ENCODE measurements at places on chromosomes 5 and 9.
A peak's percentile ranks its signal among the peaks of the same experiment; 100 is the strongest.

- no peak for DNase-seq
Measured at GRCh38 chr9:116190637-116191396, 37.2 kb downstream of the PAPPA start.

DNA sequence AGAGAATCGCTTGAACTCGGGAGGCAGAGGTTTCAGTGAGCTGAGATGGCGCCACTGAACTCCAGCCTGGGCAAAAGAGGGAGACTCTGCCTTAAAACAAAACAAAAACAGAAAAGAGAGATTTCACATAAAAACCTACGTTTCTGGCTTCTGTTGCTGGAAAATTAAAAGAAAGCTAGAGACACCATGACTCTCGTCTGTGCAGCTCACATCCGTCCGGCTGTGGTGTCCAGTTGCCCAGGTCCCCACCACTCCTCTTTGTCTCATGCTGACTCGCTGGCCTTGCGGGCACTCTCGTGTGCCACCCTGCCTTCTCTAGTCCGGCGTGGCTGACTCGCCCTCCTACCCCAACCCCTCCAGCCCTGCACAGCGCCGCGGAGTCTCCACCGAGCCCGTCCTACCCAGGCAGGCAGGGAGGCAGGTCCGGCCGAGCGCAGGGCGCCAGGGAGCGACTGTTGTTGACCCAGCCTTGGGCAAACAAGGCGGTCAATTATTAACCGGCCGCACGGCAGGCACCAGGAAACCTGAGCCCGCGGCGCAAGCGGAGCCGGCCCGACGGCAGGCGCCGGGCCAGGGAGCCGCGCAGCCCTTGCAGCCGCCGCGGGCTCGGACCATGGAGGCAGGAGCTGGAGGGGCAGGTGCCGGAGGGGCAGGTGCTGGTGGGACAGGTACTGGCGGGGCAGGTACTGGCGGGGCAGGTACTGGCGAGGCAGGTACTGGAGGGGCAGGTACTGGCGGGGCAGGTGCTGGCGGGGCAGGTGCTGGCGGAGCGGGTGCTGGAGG lies at the start of gene PRRT1B:
PRRT1B (plus strand) TSS at position 521 of the 783 bp plus-strand sequence; CDS start at position 614, 93 bp downstream.
- no peak for DNase-seq

DNA sequence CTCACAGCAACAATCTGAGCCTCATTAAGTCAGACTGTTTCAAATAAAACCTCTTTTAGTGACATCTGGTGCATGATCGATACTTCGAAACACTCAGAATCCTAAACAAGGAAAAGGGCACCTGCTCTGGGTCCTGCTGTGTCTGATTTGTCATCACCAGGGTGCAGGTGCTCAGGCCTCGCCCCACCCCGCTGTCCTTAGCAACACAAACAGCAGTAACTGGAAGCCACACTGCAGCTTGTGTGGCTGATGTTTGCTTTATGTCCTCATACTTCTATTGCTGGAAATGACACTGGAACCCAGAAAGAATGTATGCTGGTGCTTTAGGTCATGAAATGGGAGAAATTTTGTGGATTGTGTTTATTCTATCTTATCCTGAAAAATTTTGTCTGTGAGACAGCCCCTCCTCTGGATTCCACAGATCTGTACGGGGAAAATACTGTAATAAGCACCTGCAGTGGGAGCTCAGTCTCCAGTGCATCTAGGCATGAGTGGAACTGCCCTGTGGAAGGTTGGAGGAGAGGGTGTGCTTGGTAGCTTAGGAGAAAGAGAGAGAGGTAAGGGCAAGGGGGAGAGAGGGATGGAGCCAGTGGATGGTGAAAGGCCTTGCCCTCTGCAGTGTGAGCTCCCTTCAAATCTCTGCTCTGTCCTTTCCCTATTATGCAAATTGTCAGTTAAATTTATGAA lies 284.2 kb downstream of the SMARCA2 start:
- DNase-seq: no peak

- DNase-seq: peak; percentile 19
Measured at GRCh38 chr5:88262116-88262515, 6.5 kb downstream of the TMEM161B start.

DNA sequence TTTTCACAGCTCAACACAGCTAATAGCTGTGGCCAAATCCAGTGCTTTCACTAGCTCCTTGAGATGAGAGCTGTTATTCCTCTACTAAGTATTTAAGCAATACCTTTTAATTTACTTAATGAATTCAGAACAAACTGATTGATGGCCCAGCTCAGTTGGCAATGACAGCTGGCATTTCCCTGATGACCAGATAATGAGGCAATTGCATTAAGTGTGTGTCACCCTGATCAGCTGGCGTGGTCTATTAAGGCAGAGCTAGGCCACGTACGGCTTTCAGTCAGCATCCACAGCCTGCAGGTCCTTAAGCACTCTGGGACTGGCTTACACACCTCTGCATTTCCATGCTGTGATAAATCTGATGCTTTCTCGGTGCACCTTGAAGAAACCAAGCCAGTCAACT lies 34.4 kb downstream of the TTLL11 start:
- no peak for DNase-seq

GRCh38 chr5:91484662-91485061 lies 101.5 kb upstream of the ARRDC3 start:
- DNase-seq: no peak

DNA sequence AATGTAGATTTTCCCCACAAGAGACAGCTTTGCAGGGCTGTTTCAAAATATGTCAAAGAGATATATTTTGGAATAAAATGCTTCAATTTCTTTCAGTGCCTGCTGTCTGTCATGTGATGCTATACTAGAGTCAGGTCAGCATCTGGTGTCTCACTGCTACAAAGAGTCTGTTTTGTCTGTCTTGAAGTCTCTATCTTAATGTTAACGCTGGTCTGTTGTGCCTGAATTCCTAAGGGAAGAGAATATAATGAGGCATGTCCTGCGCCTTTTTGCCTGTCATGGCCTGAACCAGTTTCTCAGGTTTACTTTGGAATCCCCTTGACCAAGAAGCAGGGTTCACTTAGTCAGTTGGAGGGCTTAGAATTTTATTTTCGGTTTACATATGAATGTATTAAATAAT lies 176.4 kb downstream of the PDZD2 start:
- DNase-seq: no peak

DNA sequence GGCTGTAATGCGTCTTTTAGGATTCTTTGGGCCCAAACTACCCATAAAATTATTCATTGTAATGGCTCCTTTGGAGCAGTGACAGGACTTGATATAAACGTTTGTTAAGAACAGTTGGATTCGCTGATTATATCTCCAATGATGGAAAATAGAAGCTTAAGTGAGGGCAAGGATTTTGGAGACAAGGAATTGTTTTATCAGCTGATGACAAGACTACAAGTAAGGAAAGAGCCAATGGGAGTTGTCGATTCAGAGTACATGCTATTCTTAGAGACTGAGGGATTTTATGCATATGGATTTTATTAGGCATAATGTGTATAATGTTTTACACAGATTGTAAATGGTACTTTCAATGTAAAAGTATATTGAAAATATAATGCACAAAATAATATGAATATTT lies 425.5 kb upstream of the RIOK2 start:
- no peak for DNase-seq

- no peak for DNase-seq
Measured at GRCh38 chr5:2257326-2258244, 374.9 kb upstream of the IRX4 start.

GRCh38 chr5:121325930-121326329 lies 525.8 kb upstream of the FTMT start:
- DNase-seq: no peak

DNA sequence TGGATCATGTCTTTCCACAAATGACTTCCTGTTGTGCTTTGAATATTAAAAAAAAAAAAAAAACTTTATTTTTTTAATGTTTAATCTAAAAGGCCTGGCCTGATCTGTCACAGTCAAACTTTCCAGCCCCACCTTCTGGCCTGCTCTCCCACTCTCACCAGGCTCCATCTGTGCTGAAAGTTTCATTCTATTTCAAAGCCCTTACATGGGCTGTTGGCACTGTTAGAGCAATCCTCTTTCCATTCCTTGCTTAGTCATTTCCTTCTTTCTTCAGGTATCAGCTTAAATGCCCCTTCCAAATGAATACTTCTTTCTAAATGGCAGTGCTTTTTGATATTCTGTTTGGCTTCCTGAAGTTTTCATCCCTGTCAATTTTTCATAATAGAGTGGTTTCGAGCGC lies 1104.8 kb upstream of the C9orf72 start:
- no peak for DNase-seq

GRCh38 chr9:131191857-131192256 lies 66.5 kb downstream of the NUP214 start:
- no peak for DNase-seq

DNA sequence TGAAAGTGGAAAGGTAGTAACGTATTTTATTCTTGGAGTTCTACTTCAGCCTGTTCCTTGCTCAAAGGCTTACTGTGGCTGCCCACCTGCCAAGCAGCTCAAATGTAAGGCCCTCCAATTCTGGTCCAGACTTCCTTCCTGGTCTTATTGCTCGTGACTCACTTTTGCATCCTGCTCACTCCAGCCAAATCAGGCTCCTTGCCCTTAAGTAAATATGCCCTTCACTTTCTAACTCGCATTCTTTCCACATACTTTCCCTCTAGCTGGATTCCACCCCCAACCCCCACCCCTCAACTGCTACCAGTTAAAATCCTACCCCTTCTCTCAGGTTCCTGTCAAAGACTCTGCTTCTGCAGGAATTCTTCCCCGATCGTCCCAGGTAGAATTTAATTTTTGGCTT lies 96.6 kb downstream of the GALNT10 start:
- DNase-seq: peak; percentile 62

GRCh38 chr5:22911019-22911418 lies 57.9 kb upstream of the CDH12 start:
- no peak for DNase-seq

DNA sequence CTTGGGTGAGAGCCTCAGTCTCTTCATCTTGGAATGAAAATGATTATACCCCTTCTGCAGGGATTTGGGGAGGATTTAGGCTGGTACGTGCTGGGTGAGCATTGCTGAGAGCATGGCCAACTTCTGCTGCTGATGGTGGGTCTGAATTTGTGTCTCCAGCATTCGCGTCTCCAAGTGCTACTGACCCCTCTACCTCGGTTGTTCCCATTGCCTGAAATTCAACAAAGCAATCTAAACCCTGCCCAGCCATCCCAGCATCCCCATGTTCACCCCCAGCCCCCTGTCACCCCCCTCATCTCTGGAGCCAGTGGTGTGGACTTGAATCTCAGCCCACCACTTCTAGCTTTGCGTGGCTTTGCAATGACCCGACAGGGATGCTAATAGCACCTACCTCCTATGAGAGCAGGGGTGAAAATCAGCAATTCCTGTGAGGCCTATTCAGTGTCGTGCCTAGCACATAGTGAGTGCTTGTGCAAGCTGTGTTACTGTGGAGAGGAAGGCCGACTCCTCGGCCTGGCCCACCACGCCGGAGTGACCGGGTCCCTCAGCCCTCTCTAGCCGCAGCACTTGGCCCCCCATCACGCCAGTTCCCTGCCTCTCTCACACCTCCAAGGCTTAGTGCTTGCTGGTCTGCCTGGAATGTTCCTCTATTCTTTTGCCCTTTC lies 43.4 kb upstream of the SH3PXD2B start:
- DNase-seq: no peak

DNA sequence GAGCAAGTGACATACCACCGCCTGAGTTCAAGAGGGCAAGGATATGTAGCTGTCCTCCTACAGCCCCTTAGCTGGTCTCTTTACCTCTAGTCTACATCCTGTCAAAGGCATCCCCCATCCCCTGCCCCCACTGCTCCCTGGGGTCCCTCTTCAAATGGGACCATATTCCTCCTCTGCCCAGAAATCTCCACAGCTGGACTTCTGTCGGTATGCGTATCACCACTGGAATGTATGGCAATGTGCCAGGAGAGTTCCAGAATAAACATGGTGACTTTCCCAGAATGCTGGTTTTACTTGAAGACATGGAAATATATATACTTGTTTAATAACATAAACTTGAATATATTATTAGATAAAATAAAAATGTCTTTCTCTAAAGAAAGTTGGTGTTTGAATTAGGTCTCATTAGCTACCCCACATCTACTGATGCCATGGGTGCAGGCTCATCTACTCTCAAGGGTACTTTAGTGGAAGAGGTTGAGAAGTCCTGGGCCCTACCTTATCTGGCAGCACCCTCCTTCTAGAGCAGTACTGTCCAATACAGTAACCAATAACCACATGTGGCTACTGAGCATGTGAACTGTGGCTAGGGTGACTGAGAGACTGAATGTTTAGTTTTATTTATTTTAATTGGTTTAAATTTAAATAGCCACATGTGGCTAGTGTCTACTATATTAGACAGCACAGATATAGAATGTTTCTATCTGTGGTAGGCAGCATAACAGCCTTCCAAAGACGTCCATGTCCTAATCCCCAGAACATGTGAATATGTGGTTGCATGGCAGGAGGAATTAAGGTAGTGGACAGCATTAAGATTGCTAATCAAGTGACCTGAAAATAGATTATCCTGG lies 181.7 kb upstream of the SLC30A5 start:
- DNase-seq: peak; percentile 2

DNA sequence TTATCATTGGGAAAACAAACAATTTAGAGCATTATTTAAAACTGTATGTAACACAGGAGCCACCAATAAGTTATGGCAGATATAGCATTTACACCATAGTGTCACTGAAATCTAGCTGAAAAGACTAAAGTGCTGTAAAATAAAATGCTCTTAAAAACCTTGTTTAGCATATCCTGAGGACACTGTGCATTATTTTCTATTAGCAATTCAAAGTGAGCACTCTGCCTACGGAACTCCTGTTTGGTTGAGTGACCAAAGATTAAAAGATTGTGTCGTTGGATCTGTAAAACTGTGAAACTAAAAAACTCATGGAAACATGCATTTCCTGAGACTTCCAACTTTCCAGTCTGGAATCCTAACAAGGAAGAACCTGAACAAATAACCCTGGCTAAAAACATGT lies 95.9 kb upstream of the C6 start:
- DNase-seq: no peak

- no peak for DNase-seq
Measured at GRCh38 chr5:134468921-134469400, 56.5 kb upstream of the JADE2 start.

DNA sequence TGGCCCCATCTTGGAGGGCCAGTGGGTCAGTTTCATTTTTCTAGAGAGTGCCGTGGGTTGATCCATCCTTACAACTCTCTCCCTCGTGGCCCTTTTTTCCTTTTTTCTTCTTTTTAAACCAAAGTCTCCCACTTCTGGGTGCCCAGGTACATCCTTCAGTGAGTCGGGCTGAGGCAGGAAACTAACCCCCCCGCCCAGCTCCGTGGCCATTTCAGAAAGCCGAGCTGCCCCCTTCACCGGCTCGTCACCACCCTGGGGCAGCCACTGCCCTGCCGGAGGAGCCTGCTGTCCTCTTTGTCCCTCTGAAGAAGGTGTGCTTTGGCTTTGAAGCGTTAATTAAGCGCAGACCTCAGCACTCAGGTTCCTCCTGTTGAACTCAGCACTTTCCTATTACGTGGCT lies 5.2 kb downstream of the CFAP77 start:
- no peak for DNase-seq

Data from cardiac muscle cell (in vitro differentiated cells and primary cell).